ENCODE measurements at places on chromosomes 4 and X.

GRCh38 chr4:38560768-38561558 is 103.0 kb upstream of the KLF3 start:
- DNase-seq, result no peak

- no peak for DNase-seq
Measured at GRCh38 chr4:181147416-181147951, 1095.7 kb upstream of the TENM3 start.

GRCh38 chrX:132900633-132901293 is 57.7 kb downstream of the HS6ST2 start:
- no peak for DNase-seq

GRCh38 chr4:99593781-99594641 is 19.4 kb downstream of the MTTP start:
- no peak for DNase-seq

DNA sequence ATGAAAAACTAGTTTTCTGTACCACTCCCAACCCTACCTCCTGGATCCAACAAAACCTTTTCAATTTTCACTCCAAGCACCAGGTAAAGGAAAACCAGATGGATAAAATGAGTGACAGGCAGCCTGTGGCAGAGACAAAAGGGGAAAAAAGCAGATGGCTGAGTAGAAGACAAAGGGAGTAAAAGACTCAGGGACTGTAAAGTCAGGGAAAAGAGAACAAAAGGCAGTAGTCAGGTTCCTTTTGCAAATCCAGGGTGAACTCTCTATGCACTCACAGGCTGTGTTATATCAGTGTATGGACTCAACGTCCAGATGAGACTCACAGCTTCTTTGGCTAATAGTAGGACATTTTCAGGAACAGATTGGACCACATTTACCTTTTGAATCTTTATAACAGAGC is 54.2 kb downstream of the QRFPR start:
- no peak for DNase-seq

- no peak for DNase-seq
Measured at GRCh38 chr4:189162073-189162789, 778.4 kb upstream of the FRG1 start.

GRCh38 chr4:60794372-60794771 is 405.8 kb upstream of the ADGRL3 start:
- DNase-seq, result no peak

DNA sequence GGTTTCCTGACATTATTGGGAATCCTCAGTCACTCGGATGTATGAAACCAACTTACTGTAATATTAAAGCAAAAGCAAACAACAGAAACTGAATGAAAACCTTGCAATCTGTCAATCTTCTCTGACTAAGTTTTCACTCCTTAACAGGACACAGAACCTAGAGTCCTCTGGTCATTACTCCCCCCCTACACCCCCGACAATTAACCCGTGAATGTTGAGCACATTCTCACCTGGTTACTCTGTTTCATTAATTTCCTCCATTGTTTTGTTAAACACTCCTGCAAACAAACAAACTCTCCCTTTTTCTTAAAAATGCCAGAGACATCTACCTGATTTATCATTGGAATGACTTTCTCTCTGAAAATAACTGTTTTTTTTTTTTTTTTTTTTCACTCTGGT is 469.0 kb upstream of the PRKX start:
- DNase-seq, result no peak

- DNase-seq, result no peak
Measured at GRCh38 chr4:183205193-183205592, 106.1 kb downstream of the WWC2 start.

GRCh38 chr4:144787365-144788258 is 141.7 kb downstream of the HHIP start:
- no peak for DNase-seq

GRCh38 chr4:6389142-6389825 is 83.1 kb downstream of the PPP2R2C start:
- DNase-seq, result no peak

GRCh38 chr4:153789741-153790499 is 1.0 kb upstream of the SFRP2 start:
- DNase-seq, result no peak

- no peak for DNase-seq
Measured at GRCh38 chrX:17521871-17522693, 147.1 kb downstream of the NHS start.

All from naive thymus-derived CD4-positive, alpha-beta T cell (primary cell).